Cerebellar nuclear complex (tissue), 1 donor: ENCODE measurements at places on chromosomes 1 and 21.

DNA sequence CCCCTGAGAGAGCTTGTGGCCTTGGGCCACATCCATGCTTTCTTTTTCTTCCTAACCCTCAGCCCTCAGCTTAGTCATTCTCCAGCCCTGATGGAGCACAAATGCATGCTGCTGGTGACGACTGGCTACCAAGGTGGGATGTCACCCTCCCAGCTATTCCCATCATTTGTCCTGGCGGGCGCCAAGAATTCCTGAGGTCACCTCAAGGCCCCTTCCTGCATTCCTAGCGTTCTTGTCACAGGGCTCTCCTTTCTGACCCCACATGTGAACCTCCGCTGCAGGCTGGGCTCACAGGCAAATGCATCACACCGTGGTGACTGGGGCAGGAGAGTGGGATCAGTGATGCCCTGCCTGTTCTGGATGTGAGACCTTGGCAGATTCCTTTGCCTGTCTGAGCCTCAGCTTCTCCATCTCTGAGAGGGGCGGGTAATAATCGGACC, 53.4 kb upstream of the IFFO2 start:
- no peak for DNase-seq

DNA sequence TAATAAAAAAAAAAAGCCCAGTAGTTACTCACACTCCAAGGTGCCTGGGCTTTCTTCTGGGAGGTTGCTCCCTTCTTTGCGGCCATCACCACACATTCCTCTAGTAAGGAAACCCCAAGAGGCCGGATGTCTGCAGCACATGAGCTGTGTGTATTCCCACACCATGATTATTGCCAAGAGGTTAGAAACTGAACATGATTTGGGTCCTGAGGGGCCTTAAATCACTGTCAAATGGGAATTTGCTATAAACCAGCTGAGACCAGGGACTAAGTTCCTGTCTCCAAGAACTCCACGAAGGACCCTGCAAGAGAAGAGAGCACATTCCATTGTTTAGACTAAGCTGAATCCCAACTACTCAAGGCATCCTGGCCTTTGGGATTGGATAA, 85.3 kb upstream of the SSX2IP start:
- DNase-seq = no peak

DNA sequence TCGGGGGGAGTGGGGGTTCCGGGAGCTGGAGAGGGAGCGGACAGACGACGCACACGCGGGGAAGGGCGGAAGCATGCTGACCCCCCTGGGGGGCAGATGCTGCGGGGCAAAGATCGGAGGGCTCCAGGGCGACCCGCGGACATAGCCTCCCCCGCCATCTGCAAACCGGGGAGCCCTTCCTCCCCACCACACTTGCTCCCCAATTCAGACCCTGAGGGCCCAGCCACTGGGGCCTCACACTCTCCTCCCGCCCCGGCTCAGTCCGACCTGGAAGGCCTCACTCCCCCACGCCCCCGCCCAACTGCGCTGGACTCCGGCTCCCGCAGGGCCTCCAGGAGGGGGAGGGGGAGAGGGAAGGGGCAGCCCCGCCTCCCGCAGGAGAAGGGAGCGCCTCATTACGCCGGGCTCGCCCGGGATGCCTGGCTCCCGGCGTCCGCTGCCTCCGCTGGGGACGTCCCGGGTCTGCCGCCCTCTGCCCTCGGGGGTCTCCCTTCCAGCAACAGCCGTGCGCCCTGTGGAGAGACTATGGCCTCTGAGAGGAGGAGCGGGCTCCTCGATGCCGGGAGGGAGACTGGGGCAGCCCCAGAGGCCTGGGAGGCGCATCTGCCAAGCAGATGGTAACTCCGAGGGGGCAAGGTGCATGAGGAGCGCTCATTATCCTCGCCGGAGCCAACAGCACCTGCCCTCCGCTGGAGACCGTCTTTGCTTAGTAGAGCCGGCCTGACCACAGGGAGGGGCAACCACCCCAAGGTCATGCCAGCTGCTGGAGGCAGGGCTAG, 636 bp upstream of the CAMK2N1 start:
- DNase-seq = no peak

DNA sequence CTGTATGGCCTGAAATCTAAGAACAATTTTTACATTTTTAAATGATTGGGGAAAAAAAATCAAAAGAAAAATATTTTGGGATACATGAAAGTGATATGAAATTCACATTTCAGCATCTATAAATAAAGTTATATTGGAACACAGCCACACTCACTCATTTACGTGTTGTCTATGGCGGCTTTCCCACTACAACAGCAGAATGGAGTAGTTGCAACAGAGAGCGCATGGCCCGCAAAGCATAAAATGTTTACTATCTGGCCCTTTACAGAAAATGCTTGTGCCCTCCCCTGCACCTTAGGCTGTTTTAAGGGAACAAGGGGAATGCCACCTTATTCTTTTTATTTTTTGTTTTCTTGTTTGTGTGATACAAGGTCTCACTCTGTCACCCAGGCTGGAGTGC, 3.5 kb downstream of the KLHDC8A start:
- no peak for DNase-seq

DNA sequence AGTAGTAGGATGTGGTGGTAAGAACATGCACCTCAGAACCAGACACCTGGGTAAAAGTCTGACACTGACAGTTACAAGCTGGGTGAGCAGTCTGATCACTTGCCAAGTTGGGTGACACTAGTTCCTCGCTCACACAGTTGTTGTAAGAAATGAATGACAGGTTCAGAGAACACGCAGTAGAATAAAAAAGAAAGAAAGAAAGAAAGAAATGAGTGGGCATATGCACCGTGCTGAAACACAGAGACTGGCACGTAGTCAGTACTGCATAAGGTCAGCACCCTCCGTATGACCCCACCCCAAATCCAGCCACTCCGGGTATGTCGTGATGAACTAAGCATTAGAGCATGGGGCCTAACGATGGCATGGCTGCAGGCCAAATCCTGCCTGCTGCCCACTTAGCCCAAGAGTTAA, 90.6 kb downstream of the GLUL start:
- no peak for DNase-seq

DNA sequence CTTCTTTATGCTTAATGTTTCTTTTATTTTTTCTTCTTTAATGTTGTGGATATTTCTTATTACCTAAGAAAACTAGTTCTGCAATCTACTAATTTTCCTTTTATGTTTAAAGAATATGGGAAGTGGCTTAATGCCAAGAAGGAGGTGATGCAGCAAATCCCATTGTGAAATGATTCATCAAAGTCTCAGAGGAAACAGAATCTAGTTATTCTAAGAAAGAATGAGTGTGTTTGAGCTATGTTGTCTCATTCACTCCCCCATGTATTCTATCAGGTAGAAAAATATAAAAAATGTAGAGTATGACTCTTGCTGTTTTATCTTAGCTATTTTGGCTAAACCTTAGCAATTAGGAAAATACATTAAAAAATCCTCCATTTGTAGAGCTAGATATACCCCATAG, 659.9 kb upstream of the RGS18 start:
- no peak for DNase-seq

- no peak for DNase-seq
These were observed 5.9 kb downstream of the CLCA2 start for GRCh38 chr1:86429835-86430234.

- no peak for DNase-seq
These were observed 43.2 kb downstream of the HIVEP3 start for GRCh38 chr1:41875487-41875886.

DNA sequence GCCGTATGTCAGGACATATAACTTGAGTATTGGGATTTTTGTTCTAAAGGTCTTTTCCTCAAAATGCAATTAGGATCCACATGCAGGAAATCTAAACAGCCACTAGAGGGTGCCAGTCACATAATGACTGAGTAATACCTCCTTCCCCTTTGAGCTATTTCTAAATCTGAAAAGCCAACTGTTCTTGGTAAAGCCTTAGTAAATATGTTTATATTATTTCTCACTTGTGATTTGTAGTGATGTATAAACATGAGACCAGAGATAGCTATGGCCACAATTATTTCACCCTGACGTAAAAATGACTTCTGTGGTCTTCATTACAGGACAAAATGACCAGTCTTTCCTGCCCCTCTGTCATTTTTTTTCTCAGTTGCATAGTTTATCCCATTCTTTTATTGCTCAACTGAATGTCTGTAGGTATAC, 41.0 kb upstream of the DR1 start:
- no peak for DNase-seq

DNA sequence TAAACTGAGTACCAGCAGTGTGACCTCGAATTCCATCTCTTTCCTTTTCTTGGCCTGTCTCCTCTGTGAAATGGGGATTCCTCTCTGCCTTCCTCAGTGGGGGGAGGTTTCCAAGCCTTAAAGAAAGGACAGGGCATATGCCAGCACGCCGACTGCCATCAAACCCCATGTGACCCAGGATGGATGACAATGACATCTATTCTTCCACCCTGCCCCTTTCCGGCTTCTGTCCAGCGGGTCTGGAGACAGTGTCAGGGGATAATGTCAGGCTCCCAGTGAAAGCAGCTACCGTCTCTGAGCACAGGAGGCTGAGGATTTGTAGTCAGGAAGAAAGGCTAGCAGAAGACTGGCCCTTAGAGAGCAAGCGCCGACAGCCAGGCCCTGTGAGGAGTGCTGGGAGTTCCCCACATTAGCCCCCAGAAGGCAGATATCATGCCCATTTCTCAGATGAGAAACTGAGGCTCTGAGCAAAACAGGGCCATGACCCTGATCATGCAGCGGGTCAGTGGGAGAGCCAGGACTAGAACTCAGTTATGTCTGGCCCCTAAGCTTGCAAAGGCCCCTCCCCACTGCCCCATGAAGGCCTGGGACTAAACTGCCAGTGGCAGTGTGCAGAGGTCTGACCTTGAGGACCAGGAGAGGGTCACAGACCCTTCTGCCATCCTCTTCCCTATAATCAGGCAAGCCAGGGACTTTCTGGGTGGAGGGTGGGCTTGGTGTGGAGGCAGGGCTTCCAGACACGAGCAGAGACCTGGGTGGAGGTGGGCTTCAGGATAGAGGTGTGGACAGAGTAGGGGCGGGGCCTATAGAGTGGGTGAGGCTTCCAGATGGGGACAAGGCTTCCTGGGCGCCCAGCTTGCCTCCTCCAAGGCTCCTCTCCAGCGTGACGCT, 30.1 kb downstream of the CDCA8 start:
- DNase-seq = no peak

- DNase-seq = no peak
These were observed 14.1 kb downstream of the WDR47 start for GRCh38 chr1:109027841-109028240.

DNA sequence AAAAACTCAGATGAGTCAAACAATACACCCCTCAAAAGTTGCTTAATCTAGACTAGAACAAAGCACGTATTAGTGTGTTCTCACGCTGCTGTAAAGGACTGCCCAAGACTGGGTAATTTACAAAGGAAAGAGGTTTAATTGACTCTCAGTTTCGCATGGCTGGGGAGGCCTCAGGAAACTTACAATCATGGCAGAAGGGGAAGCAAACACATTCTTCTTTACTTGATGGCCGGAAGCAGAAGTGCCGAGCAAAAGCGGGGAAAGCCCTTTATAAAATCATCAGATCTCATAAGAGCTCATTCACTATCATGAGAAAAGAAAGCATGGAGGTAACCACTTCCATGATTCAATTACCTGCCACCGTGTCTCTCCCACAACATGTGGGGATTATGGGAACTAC, 10.1 kb downstream of the JAM2 start:
- no peak for DNase-seq

- DNase-seq = no peak
These were observed 52.0 kb downstream of the TAS1R2 start for GRCh38 chr1:18807334-18808063.

- DNase-seq = no peak
These were observed 161.6 kb upstream of the KLHDC7A start for GRCh38 chr1:18319099-18319498.

DNA sequence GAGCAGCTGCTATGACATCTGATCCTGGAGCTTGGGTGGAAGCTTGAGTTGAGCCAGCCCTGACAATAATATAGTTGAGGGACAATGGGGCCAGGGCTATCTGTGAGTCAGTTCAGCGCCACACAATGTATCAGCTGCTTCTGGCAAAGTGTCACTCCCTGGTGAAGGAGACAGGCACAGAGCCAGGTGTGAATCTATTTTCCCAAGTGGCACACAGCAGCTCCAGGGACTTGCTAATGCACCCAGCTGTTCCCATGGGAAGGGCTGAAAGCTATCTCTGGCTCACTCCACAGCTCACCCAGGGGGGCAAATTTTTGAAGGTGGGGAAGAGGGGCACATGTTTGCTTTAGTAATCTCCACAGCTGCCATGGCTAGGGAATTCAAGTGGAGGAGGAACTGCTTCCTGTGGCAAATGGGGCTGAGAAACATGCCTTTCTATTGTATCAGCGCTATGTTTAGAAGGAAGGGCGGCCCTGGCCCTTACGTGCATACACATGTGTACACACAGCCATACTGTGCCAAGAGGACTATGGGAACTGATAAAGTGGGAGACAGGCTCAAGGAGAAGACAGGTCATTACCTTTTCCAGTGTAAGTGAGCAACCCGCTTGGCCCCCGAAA, 2.2 kb downstream of the CYB5R1 start:
- DNase-seq = no peak

DNA sequence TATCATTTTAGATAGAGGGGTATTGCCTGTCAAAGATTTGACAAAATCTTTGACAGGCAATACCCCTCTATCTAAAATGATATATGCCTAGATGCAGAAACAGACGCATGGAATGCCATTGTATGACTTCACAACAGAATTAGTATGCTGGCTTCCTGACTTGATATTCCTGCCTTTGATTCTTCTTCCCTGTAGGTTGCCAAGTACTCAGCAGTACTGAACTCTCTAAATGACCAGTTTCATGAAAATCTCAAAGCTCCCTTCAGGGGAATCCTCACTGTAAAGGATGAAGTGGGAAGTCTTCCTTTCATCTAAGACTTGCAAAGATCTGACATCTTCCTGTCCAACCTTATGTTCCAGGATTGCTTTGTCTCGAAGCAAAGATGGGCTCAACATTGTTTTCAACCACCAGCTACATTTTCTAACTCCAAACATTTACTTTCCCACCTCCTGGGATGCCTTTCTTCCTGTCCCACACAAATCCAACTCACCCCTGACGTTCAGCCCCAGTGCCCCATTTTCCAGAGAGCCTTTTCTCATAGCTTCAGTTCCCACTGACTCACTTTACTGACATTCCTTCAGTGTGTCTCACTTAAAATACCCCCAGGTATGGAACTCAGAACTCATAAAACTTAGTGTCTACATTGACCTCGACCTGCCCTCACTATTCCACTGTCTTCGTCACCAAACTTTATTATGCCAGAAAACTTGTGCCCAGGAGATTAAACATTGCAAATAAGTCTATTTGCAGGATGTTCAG, 67.3 kb upstream of the KCNJ6 start:
- no peak for DNase-seq

DNA sequence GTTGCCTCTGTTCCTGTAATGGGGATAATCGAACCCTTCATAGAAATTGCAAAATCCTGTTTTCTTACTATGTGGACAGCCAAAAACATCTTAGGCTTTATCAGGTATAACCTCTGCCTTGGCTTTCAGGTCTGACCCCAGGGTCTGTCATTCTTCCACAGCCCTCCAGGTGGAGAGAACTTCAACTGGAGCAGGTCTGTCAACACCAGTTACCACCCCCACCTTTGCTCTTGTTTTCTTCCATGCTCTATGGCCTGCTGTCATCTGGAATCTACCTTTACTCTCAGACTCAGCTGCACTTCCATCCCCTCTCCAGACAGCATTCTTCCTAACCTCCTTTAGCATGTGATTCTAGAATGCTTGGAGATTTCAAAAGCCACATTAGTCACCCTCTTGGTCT, 10.4 kb upstream of the GJA9 start:
- DNase-seq = no peak
